ENCODE measurements at places on chromosomes 1 and 21.
A peak's percentile ranks its signal among the peaks of the same experiment; 100 is the strongest.

GRCh38 chr1:244836584-244836983, 1.1 kb downstream of the COX20 start:
- no peak for DNase-seq

DNA sequence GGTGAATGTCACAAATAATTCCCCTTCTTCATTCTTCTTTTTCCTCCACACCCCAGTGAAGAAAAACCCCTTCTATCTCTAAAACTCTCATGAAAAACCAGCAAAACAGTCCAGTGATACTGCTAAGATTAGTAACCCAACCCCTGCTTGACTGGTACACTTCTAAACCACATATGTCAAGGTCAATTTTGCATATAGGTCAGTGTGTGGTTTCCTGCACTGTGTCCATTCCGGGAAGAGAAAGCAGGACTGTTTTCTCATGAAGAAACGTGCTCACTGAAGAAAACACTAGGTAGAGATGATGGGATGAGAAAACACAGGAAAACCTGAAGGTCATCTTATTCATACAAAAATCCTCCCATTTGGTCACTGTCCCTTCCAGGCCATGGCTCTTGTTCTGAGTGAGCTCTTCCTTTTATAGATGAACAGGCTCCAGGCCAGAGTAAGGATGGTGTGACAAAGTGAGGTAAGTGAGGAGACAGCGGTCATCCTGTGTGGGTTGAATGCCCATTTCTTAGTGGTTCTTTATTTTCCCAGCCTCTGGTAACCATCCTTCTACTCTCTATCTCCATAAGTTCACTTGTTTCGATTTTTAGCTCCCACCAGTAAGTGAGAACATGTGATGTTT, 122.7 kb downstream of the FASLG start:
- no peak for DNase-seq

DNA sequence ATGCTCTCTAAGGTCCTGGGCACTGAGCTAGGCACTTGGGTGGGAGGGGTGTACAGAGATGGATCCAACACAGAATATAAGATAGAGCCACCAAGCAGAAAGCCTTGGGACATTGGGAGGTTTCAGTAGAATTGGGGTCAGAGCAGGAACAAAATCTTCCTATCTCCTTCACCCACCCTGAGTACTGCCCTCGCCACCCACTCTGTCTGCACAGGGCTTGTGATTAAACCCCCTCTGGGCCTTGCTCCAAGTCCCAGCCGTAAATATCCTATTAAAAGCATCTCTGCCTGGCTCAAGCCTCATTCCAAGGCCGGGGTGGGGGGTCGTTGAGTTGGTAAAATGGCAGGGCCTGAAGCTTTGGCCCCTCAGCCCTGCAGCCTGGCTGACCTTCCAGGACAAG, 166.7 kb downstream of the GRIK3 start:
- DNase-seq, result no peak

- DNase-seq, result no peak
Measured at GRCh38 chr1:180811886-180812285, 100.8 kb upstream of the KIAA1614 start.

DNA sequence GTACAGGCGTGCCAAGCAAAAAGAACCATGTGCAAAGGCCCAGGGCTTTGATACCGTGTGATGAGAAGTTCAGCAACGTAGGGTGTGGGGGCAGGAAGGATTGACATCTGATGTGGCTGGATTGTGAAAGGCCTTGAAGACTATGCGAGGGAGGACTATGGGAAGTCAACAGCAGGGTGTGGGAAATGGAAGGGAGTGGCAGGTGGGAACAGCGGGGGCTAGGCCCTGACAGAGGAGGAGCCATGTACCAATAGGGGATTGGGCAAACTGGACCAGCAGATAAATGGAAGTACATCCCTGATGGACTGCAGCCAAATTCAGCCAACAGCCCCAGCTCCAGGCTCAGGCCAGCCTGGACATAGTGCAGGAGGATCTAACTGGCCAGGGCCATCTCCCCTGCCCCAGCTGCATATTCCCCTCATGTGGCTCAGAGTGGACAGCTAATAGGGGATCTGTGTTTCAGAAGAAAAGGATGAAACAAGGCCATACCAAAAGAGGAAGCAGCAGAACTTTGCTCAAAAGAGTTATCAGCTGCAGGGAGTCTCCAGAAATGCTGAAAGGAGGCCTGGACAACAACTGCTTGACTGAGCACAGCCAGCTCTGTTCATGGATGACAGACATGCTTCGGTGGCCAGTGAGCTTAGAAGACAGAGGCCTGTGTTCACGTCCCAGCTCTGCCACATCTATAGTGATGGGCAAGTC, 140.2 kb upstream of the SGIP1 start:
- no peak for DNase-seq

DNA sequence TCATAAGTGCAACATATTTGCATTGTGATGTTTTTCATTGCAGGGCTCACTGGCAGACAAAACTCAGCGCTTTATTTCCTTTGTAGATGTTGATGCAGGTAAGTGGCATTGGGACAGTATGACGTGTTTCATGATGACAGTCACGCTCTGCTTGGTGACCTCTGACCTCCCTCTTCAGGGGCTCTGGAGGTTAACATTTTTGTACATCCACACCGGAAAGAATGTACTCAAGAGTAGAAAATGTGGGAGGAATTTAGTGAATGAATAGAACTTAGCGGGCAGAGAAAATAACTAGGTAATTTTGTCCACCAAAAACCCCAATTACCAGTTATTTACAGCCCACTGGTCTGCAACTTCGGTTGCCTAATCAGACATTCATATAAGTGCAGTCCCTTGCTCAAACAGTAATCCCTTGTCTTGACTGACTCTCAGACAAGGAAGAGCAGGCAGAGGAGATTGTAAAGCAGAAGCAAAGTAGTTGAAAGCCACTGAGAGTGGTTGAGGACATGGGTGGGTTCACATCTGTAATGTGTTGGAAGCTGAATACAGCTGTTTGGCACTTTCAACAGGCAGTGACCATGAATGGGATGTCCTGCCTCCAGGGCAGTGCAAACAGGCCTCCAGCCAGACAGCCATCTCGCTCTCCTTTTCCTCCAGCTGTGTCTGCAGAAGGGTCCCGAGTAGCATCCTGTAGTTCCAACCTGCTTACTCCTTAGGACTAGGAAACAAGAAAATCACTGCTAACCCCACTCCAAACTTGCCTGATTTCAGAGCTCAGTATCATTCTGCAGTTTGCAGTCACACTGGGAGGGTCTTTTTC, 188.9 kb downstream of the NRIP1 start:
- DNase-seq, result no peak

DNA sequence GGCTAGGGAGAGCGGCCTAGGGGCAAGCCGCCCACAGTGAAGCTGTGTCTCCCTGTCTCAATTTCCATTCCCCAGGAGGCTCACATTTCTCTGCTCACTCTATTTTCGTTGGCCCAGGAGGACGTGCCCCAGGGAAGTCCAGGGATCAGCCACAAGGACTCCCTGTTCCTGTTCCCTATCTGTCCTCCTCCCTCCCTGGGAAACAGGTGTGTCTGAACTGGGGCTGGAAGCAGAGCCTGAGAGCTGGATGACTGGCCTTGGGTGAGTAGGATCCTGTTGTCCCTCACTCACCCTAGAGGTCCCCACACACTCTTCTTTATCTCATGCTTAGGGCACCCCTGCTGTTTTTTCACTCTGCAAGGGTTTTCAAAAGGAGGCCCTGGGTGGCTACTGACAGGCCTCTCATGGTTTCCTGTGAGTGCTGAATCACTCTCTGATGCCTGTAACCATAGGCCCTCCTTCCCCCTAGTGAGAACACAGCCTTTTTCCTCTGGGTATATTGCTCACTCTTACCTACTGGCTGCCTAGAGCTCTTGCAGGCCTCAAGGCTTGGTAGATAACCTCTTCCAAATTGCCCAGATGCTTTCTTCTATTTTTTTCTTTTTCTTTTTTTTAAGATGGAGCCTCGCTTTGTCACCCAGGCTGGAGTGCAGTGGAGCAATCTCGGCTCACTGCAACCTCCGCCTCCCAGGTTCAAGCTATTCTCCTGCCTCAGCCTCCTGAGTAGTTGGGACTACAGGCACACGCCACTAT, 3.3 kb upstream of the UTP11 start:
- peak; percentile 62 for DNase-seq

DNA sequence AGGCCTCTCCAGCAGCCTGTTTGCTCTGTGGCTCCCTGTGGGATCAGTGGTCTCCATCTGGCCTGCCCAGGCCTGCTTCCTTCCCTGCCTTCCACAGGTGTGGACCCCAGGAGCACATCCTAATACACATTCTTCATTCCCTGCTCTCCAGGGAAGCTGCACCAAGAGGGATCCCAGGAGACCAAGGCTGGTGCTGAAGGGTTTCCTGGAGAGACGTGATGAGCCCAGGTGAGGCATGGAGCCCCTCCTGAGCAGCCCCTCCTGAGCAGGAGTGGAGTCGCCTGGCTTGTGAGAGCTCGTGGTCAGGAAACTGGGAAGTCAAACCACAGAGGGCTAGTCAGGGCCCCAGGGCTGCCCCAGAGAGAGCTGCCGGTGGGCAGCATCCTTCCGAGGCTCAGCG, 561.4 kb downstream of the MATN1 start:
- DNase-seq, result no peak

- no peak for DNase-seq
Measured at GRCh38 chr1:181100015-181100905, 11.8 kb downstream of the IER5 start.

DNA sequence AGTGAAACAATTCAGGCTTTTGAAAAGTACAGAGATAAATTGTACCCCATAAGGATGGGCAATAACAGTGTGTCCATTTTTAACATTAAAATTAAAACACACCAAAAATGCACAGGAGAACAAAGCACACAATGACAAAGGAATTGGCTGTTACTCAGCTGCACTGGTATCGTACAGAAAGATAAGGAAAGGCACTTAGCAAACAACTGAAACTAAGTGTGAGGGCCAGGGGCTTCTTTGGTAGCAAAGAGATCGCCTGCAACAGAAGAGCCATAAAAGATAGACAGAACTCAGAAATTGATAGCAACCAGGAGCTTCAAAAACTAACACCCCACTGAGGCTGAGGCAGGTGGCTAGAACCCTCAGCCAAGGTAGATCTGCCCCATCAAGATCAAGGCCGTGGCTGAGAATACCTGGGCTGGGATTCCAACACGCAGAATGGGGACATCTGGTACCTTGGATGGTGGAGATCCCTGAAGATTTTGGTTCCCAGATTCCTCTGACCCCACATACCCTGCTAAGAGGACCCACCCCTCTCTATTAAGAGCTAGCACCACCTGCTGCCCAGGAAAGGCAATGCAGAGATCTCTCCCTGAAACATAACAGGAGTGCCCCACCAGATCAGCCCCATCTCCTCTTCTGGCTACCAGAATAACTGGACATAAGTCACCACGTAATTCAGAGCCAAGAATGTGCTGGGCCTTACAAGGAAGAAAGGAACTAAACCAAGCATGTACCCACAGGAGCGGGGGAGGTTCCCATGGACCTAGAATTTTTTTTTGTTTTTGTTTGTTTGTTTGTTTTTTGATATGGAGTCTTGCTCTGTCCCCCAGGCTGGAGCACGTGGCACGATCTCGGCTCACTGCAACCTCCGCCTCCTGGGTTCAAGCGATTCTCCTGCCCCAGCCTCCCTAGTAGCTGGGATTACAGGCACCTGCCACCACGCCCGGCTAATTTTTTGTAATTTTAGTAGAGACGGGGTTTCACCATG, 16.2 kb downstream of the PLEKHO1 start:
- peak; percentile 54 for DNase-seq

- DNase-seq, result no peak
Measured at GRCh38 chr1:94272388-94272787, 35.0 kb upstream of the ARHGAP29 start.

DNA sequence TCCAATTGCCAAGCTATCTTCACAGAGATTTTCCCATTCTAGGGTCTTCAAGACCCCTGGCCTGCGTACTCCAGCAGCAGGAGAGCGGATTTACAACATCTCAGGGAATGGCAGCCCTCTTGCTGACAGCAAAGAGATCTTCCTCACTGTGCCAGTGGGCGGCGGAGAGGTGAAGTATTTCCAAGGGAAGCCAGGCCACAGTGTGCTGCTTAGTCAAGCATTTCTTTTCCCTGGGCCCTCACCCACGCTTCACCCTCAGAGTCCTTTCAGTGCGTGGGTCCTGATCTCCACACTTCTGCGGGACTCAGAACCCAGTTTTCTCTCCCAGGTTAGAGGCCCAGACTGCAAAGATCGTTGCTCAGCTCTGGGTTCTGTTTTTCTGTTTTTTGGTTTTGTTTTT, 13.1 kb downstream of the CDCA8 start:
- no peak for DNase-seq

DNA sequence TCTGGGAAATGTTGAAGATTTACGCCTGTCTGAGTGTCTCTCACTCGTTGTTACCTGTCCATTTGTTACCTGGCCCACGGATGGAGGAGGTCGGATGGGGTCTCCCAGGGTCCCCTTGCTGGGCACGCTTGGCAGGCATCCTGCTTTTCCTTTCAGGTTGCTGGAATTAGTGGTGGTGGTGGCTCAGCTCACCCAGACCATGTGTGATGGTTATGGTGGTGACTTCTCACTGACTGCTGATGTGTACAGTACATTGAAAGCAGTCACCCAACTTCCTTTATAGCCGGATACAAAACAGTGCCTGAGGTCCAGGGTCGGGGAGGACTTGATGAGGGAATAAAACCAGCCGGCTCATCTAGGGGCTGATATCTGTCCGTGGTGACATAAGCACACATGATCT, 19.5 kb downstream of the MAPKAPK2 start:
- DNase-seq, result no peak

DNA sequence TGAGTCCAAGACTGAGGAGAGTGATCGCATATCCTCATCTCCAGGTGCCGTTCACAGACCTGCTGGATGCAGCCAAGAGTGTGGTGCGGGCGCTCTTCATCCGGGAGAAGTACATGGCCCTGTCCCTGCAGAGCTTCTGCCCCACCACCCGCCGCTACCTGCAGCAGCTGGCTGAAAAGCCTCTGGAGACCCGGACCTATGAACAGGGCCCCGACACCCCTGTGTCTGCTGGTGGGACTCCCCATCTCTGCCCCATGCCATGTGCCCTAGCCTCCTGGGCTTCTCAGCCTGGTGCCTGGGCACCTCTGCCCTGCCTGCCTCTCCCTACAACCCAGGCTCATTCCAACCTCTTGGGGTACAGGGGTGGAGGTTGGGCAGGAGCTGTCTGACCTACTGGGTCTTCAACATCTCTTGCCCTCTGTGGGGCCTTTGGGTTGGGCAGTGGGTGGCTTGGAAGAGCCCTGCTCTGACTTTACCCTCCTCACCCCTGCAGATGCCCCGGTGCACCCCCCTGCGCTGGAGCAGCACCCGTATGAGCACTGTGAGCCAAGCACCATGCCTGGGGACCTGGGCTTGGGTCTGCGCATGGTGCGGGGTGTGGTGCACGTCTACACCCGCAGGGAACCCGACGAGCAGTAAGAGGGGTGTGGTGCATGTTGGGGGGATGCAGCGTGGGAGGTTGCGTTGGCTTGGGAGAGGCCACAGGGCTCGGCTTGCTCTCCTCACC, 7.2 kb downstream of the AMPD2 start:
- no peak for DNase-seq

GRCh38 chr21:44082648-44083440, 24.4 kb upstream of the PWP2 start:
- DNase-seq, result peak; percentile 10

DNA sequence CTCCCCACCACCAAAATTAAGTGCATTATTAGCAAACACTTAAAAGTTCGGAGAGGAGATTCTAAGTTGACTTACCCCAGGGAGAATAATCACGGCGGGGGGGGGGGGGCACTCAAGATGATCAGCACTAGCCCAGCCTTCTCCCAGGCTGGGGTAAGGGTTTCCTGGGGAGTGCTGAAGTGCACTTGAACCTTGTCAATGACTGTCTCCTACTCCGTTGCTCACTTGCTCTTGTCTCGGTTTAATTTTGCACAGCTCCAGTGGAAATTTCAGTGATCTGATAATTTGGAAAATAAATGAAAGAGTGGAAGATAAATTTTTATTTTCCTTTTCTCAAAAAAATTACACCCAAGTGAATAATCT, 59.2 kb downstream of the PBX1 start:
- no peak for DNase-seq

- no peak for DNase-seq
Measured at GRCh38 chr1:161390559-161390858, 22.8 kb upstream of the CFAP126 start.

Data from hematopoietic multipotent progenitor cell treated with erythropoietin and hydrocortisone succinate and interleukin-3 and kit ligand, for 8 days (in vitro differentiated cells).